Calu3 (cell line): ENCODE measurements at places on chromosomes 4 and X. TPM values are rescaled to one million over a fixed set of nuclear protein-coding genes. Genes with fewer than 3 reads are reported as not detected.

VEGFC gene
- 1.2 and 1.5 TPM in 2 replicates for total RNA-seq

DNA sequence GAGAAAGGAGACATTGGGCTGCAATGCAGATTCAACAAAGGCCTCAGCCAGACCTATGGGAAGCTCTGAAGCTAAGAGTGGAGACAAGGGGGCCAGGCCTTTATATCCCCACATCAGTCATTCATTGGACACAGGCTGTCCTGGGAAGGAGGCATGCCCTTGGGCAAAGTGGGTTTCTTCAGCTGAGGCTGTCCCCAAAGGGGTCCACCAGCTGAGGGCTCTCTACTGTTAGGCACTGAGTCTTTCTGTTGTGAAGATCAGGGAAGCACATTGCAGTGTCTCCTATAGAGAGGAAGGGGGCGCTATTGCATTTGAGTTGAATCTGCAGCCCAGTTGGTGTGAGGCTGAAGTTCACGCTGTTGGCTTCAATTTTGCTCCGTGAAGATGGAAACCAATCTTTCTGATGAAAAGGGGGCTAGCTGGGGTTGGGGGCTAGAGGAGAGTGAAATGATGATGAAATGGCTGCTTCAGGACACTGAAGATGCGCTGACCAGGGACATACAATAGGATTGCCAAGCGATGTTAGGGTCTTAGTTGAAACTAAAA lies 48.0 kb downstream of the SLC25A5 start:
- no peaks in the 10 kb centered on the region for H3K36me3 ChIP-seq
- no peak overlapping the region for H3K4me3 ChIP-seq
- H3K27ac ChIP-seq = no peak overlapping the region
- no peaks in the 10 kb centered on the region for H3K4me1 ChIP-seq

- H3K27ac ChIP-seq = no peak overlapping the region
- no peak for DNase-seq
- no peak overlapping the region for H3K4me3 ChIP-seq
- peaks cover 18% of the 10 kb centered on the region for H3K36me3 ChIP-seq
- H3K4me1 ChIP-seq = peaks cover 31% of the 10 kb centered on the region
- H3K27me3 ChIP-seq = no peaks in the 10 kb centered on the region
These were observed 8.2 kb downstream of the MTHFD2L start for GRCh38 chr4:74166135-74166534.

- no peak overlapping the region for H3K4me3 ChIP-seq
- H3K27ac ChIP-seq = peak overlapping the region; percentile 70
- H3K4me1 ChIP-seq = no peaks in the 10 kb centered on the region
- no peaks in the 10 kb centered on the region for H3K36me3 ChIP-seq
- H3K27me3 ChIP-seq = peaks cover 13% of the 10 kb centered on the region
- peak; percentile 1 for DNase-seq
These were observed 631.5 kb downstream of the RAB28 start for GRCh38 chr4:12852338-12853307.

GRCh38 chrX:132209527-132209926 lies 9.7 kb downstream of the RAP2C start:
- H3K4me3 ChIP-seq = no peak overlapping the region
- H3K36me3 ChIP-seq = peaks cover 13% of the 10 kb centered on the region
- H3K4me1 ChIP-seq = no peaks in the 10 kb centered on the region
- no peak for DNase-seq

DNA sequence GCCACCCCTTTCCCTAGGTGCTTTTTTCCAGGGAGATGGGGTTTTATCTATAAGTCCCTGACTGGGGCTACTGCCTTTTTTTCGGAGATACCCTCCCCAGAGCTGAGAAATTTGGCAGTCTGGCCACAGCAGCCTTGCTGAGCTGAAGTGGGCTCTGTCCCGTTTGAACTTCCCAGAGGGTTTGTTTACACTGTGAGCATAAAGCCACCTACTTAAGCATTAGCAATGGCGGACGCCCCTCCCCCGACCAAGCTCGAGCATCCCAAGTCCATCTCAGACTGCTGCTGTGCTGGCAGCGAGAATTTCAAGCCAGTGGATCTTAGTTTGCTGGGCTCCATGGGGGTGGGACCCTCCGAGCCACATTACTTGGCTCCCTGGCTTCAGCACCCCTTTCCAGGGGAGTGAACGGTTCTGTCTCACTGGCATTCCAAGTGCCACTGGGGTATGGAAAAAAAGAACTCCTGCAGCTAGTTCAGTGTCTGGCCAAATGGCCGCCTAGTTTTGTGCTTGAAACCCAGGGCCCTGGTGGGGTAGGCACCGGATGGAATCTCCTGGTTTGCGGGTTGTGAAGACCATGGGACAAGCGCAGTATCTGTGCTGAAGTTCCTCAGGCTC lies 456.4 kb upstream of the HTR2C start:
- no peaks in the 10 kb centered on the region for H3K36me3 ChIP-seq
- DNase-seq = no peak
- H3K4me3 ChIP-seq = no peak overlapping the region
- no peaks in the 10 kb centered on the region for H3K27me3 ChIP-seq
- H3K4me1 ChIP-seq = no peaks in the 10 kb centered on the region

OCIAD1 gene
- 97.6 and 103 TPM in 2 replicates for total RNA-seq

DNA sequence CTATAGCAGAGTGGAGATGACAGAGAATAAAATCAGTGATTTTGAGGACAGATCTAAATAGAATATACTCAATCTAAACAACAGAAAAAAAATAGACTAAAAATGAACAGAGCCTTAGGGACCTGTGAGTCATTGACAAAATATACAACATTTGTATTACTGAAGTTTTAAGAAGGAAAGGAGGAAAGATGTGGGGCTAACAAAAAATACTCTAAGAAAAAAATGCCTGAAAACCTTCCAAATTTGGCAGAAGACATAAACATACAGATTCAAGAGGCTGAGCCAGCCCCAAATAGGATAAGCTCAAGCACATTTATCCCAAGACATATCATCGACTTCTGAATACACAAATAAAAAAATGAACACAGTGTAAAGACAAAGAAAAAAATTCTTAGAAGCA lies 123.6 kb upstream of the INTU start:
- no peaks in the 10 kb centered on the region for H3K4me1 ChIP-seq
- H3K36me3 ChIP-seq = no peaks in the 10 kb centered on the region
- H3K27ac ChIP-seq = no peak overlapping the region
- no peak for DNase-seq
- H3K4me3 ChIP-seq = no peak overlapping the region

DNA sequence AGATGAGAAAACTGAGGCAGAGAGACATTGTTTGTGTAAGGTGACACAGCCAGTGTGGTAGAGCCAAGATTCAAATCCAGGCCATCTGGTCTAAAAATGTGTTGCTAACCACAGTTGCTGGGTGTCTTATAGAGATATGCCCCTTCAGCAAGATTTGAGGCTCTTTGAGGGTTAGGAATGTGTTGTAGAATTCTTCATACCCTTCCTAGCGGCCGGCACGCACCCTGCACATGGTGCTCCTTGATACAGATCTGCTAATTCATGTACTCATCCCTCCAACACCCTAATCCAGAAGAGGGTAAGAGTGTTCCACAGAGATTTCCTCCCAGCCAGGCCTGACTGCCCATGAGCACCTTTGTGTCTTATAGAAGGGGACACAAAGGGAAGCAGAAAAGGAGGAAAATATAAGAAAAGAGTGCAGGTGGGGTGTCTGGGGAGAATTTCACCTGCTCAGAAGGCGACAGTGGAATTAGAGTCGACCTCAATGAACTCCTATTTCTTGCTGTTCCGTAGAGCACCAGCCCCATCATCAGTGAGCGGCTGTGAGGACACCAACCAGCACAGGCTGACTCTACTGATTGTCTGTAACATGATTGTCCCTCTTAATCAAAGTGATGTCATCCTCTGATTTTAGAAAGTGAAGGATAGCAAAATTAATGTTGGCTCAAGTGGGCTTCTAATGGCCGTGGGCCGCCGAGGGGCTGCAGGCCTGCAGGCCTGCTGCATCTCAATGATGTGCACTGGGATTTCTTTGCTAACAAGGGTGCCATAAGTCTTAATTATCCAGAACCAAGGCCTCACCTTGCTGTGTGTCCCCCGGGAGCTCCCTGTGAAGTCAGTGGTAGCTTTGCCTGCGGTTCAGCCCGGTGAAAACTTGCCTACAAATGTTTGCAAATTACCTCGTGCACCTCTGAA lies 24.2 kb upstream of the SMIM20 start:
- H3K4me1 ChIP-seq = peaks cover 8% of the 10 kb centered on the region
- no peak overlapping the region for H3K4me3 ChIP-seq
- no peaks in the 10 kb centered on the region for H3K36me3 ChIP-seq
- no peak for DNase-seq
- no peaks in the 10 kb centered on the region for H3K27me3 ChIP-seq

- peak overlapping the region; percentile 87 for H3K27ac ChIP-seq
- peaks cover 8% of the 10 kb centered on the region for H3K4me1 ChIP-seq
- no peak for DNase-seq
- H3K27me3 ChIP-seq = no peaks in the 10 kb centered on the region
- peak overlapping the region; percentile 93 for H3K4me3 ChIP-seq
These were observed 1.5 kb downstream of the FRYL start for GRCh38 chr4:48778431-48779094.

- no peaks in the 10 kb centered on the region for H3K27me3 ChIP-seq
- DNase-seq = no peak
- no peak overlapping the region for H3K27ac ChIP-seq
- H3K4me1 ChIP-seq = no peaks in the 10 kb centered on the region
- no peak overlapping the region for H3K4me3 ChIP-seq
- no peaks in the 10 kb centered on the region for H3K36me3 ChIP-seq
These were observed 555.7 kb downstream of the PCDH7 start for GRCh38 chr4:31275906-31276305.

- no peak overlapping the region for H3K27ac ChIP-seq
- DNase-seq = no peak
- H3K4me3 ChIP-seq = no peak overlapping the region
These were observed 56.7 kb upstream of the TMEM131L start for GRCh38 chr4:153409412-153409811.

ADAMTS3 gene
- total RNA-seq = 0.07 and 0.20 TPM in 2 replicates

RTL3 gene
- total RNA-seq = not detected in 2 replicates

SPANXD gene
- total RNA-seq = not detected in 2 replicates

NIPAL1 gene
- 17.0 and 21.0 TPM in 2 replicates for total RNA-seq

DMRTC1B gene
- not detected in 2 replicates for total RNA-seq

DNA sequence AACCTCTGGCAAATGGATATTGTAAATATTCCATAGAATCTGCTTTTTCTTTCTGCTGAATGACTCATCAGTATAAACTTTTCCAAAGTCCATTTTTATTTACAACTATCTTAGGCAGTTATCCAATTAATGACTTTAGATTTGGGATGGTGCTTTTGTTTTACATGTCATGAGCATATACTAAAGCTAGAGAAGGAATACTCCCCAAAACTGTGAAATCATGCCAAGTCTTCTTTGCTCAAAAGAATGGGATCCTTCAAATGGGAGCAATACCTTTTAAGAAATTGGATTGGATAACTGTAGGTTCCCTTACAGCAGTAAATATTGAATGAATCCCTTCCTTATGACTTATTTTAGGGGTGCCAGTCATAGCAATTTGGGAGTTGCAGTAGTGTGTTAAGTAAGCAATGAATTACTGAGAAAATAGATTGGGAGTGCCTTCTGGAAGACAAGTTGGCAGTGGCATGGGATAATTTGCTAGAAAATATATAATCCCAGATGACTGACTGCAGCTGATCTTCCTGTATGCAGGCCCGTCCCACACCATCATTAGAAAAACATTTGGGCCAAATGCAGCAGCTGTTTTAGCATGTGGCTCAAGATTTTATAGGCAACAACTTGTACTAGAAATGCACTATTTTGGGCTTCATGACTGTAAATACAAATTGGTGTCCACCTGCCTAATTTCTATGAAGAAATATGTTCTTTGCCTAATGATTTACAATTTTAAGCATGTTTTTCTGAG lies 2.8 kb downstream of the TMPRSS11D start:
- H3K27me3 ChIP-seq = no peaks in the 10 kb centered on the region
- no peak overlapping the region for H3K27ac ChIP-seq
- H3K4me1 ChIP-seq = no peaks in the 10 kb centered on the region
- no peaks in the 10 kb centered on the region for H3K36me3 ChIP-seq
- H3K4me3 ChIP-seq = no peak overlapping the region

DNA sequence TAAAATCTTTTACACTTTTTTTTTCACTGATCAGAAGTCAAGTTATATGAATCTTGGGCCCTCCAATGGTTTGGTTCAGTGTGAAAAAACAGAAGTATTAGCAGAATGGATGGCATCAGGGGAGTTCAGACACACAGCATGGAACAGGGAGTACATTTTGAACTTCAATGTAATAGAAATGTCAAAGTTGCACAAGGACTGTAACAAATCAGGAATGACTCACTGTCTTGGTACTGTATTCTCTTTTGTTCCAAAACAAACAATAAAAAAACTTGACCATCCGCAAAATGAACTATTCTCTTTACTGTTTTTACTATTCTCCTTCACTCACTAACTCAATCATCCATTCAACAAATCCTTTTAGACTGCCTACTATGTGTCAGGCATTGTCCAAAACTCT lies 401.0 kb downstream of the FSTL5 start:
- peaks cover 6% of the 10 kb centered on the region for H3K4me1 ChIP-seq
- no peaks in the 10 kb centered on the region for H3K36me3 ChIP-seq

GRCh38 chrX:9767375-9767774 lies 1.7 kb upstream of the GPR143 start:
- H3K27me3 ChIP-seq = no peaks in the 10 kb centered on the region
- H3K36me3 ChIP-seq = no peaks in the 10 kb centered on the region
- H3K4me3 ChIP-seq = no peak overlapping the region
- H3K4me1 ChIP-seq = peaks cover 14% of the 10 kb centered on the region
- no peak for DNase-seq

DNA sequence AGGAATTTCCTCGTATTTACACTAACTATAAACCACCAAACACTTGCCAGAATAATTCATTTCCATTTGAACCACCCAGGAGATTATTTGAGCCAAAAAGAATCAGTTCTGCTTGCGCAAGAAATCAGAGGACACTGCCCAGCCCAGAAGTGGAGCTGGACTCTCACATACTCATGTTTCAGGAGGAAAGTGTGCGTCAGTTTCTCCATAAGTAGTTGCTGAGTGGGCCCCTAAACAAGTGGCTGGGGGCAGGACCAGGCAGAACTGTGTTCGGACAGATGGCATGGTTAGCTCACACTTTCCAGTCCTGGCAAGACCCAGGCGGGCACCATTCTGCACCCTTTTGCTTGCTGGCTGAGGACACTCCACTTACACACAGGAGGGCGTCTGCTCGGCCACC lies 38.8 kb downstream of the BTC start:
- no peak for DNase-seq
- H3K27ac ChIP-seq = no peak overlapping the region
- H3K4me1 ChIP-seq = no peaks in the 10 kb centered on the region
- H3K36me3 ChIP-seq = no peaks in the 10 kb centered on the region

- H3K27ac ChIP-seq = no peak overlapping the region
- no peaks in the 10 kb centered on the region for H3K36me3 ChIP-seq
- no peaks in the 10 kb centered on the region for H3K27me3 ChIP-seq
- peaks cover 10% of the 10 kb centered on the region for H3K4me1 ChIP-seq
- no peak overlapping the region for H3K4me3 ChIP-seq
These were observed 22.7 kb upstream of the TMPRSS11F start for GRCh38 chr4:68152411-68152810.
